ENCODE measurements at places on chromosomes 2 and 18. TPM values are rescaled to one million over a fixed set of nuclear protein-coding genes. Genes with fewer than 3 reads are reported as not detected.

GRCh38 chr2:233965032-233965603 is 47.9 kb downstream of the TRPM8 start:
- no peaks in the 10 kb centered on the region for H3K36me3 ChIP-seq
- no peak overlapping the region for H3K27ac ChIP-seq

- H3K27me3 ChIP-seq: no peaks in the 10 kb centered on the region
- no peak overlapping the region for H3K27ac ChIP-seq
- no peaks in the 10 kb centered on the region for H3K4me1 ChIP-seq
- no peak overlapping the region for H3K4me3 ChIP-seq
- DNase-seq: no peak
These were observed 26.6 kb downstream of the METTL8 start for GRCh38 chr2:171407030-171407675.

The RASGRP3 gene
- 5.1 TPM for total RNA-seq

The CHAC2 gene
- 2.2 TPM for total RNA-seq

DNA sequence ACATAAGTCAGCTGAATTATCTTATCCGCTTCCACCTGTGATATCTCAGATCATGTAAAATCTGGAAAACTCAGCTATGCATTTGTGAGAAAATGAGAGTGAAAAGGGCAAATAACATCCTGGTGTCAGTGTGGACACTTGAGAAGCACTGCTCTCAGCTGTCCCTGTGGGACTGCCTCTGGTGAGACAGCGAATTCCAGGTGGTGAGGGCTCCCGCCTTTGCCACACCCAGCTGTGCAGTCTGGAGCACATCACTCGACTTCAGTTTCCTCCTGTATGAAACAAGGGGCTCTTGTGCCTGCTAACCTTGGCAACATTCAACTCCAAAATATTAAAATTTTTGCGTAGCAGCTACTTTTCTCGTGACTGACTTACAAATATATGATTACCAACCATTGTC is 194.9 kb upstream of the BOD1L2 start:
- no peaks in the 10 kb centered on the region for H3K27me3 ChIP-seq
- H3K27ac ChIP-seq: no peak overlapping the region
- H3K36me3 ChIP-seq: no peaks in the 10 kb centered on the region
- H3K4me1 ChIP-seq: no peaks in the 10 kb centered on the region
- no peak for DNase-seq
- H3K4me3 ChIP-seq: no peak overlapping the region
